ENCODE measurements at places on chromosomes 6 and 20. TPM values are rescaled to one million over a fixed set of nuclear protein-coding genes. Genes with fewer than 3 reads are reported as not detected.

- no peaks in the 10 kb centered on the region for H3K36me3 ChIP-seq
- no peak overlapping the region for H3K27ac ChIP-seq
- H3K4me3 ChIP-seq = no peak overlapping the region
- no peak for DNase-seq
Observed at GRCh38 chr20:20887593-20888265, 175.3 kb upstream of the RALGAPA2 start.

GRCh38 chr20:45469336-45470261 lies at the start of gene WFDC2:
Gene WFDC2 (plus strand): TSS chr20:45469753. CDS start chr20:45469782, 29 bp downstream.
- peaks cover 65% of the 10 kb centered on the region for H3K27me3 ChIP-seq
- no peaks in the 10 kb centered on the region for H3K36me3 ChIP-seq
- no peak within 1 kb of the TSS for H3K27ac ChIP-seq
- no peak for DNase-seq

DNA sequence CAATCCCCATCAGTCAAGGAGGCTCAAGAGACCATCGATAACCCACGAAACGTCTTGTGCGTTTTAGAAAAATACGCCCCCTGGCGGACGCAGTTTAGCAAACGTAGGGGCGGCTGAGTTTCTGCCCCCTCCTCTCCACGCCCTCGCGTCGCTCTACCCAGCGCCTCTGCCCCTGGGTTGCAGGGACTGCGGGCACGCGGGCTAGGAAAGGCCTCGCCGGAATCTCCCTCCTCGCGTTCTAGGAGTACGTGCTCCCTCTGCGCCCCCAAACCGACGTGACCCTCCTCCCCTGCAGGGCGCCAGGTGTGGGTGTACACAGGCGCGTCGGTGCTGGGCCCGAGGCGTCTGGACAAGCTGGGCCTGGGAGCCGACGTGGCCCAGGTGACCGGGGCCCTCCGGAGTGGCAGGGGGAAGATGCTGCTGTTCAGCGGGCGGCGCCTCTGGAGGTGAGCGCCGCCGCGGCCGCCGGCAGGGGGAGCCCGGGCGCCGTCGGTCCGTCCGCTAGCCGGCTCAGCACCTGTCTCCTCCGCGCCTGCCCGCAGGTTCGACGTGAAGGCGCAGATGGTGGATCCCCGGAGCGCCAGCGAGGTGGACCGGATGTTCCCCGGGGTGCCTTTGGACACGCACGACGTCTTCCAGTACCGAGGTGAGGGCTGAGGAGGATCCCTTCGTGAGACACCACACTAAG lies 5.3 kb downstream of the MMP9 start:
- no peak overlapping the region for H3K4me3 ChIP-seq
- H3K36me3 ChIP-seq = no peaks in the 10 kb centered on the region
- no peak overlapping the region for H3K27ac ChIP-seq
- H3K27me3 ChIP-seq = peaks cover 39% of the 10 kb centered on the region
- no peaks in the 10 kb centered on the region for H3K4me1 ChIP-seq

GRCh38 chr6:89024456-89024855 lies 56.1 kb upstream of the PNRC1 start:
- H3K4me3 ChIP-seq = no peak overlapping the region
- DNase-seq = no peak
- H3K27ac ChIP-seq = no peak overlapping the region
- no peaks in the 10 kb centered on the region for H3K4me1 ChIP-seq
- no peaks in the 10 kb centered on the region for H3K36me3 ChIP-seq

SLC22A16 gene
- not detected for total RNA-seq

DNA sequence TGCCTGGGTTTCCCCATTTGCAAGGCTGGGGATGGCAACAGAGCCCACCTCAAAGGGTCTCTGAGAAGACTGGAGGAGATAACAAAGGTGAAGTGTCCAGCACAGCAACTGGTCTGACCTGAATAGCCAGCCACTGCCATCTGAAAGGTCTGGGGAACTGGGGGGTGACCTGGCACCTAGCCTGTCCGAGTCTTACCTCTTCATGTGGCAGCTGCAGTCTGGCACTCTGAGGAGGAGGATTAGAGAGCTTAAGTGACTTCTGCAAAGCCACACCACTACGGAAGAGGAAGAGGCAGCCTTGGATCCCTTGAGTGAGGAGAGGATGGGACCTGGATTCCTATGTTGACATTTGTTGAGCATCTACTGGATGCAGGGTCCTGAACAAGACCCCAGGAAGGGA lies 22.2 kb downstream of the C20orf203 start:
- no peak for DNase-seq
- no peak overlapping the region for H3K4me3 ChIP-seq
- no peaks in the 10 kb centered on the region for H3K36me3 ChIP-seq
- no peaks in the 10 kb centered on the region for H3K27me3 ChIP-seq
- H3K27ac ChIP-seq = no peak overlapping the region

Data from endothelial cell of umbilical vein (primary cell).